Activated naive CD4-positive, alpha-beta T cell (primary cell): ENCODE measurements at places on chromosomes 11 and 22.

GRCh38 chr11:113296447-113297205 is 17.8 kb upstream of the TTC12 start:
- DNase-seq, result no peak

- DNase-seq, result no peak
These were observed 385.1 kb upstream of the CCDC90B start for GRCh38 chr11:83671289-83671688.

DNA sequence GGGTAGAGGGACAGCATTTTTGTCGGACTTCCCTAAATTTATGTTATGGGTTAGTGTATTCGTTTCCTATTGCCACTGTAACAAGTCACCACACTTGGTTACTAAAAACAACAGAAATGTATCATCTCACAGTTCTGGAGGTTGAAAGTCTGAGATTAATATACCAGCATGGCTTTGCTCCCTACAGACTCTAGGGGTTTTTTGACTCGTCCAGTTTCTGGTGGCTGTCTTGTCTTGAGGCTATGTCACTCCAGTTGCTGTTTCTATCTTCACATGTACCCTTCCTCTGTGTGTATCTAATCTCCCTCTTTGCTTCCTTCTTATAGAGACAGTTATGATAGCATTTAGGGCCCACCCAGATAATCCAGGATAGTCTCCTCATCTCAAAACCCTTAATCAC is 9.1 kb upstream of the CCDC179 start:
- DNase-seq, result no peak

DNA sequence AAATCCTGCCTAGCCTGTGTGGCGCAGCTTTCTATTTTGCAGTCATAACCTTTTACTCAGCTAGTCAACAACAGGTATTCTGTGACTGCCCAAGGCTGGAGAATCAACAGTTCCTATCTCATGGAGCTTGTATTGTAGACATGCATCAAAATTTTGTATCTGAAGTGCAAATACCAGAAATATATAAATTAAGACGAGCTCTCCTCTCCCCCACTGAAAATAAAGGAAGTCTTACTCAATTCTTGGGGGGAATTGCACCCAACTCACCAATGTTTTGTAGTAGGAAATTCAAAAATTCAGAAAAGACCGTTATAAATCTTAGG is 153.4 kb downstream of the NCAM1 start:
- DNase-seq, result no peak

DNA sequence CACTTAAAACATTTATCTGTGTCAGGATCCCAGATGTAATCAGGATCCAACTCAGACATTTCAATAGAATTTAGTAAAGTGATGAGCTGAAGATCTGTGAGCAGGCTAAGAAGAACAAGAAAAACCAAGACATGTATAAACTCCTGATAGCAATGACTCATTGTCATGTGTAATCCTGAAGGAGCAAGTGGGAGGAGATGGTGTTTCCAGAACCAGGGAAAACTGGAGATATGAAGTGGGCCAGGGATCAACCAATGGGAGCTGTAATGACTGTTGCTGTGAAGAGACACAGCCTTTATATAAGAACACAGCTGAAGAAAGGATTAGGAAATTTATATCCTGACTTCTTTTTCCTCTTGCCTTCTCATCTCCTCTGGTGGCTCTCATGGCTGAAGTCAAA is 682.5 kb upstream of the ARHGAP42 start:
- no peak for DNase-seq

- DNase-seq, result no peak
These were observed 90.1 kb downstream of the KIF18A start for GRCh38 chr11:28017816-28018215.

DNA sequence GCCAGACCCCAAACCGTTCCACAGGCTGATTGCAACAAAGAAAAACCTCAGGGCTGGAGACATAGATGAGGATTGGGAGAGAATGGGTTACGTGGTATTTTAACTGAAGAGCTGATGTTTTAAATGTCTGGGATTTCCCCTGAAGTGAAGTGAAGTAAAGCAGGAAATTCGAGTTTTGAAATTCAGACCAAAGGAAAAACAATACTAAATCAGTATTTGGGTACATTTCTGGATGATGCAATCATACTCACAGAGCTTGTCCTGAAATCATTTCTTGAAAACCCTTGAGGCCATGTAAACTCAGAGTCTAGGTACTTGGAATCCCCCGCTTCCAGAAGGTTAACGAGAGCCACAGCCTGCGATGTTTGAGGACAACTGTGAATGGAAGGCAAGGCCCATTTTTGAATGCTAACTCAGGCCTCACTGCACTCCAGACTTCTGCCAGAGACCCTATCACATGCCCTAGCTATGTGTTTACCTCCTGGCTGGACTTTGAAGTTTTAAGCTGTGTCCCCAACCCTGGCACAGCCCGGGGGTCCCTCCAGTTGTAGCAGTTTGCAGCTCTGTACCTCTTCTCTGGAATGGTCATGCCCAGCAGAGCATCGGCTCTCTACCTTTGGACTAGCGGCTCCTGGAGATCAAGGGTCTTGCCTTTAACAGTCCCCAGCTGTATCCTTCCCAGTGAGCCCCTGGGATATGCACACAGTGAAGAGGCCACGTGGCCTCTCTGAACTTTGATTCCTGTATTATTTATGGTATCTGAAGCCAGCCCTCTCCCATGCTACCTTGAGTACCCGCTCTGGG is 5.4 kb upstream of the FTH1 start:
- DNase-seq, result no peak

- DNase-seq, result no peak
These were observed 10.2 kb upstream of the WEE1 start for GRCh38 chr11:9563196-9563730.

DNA sequence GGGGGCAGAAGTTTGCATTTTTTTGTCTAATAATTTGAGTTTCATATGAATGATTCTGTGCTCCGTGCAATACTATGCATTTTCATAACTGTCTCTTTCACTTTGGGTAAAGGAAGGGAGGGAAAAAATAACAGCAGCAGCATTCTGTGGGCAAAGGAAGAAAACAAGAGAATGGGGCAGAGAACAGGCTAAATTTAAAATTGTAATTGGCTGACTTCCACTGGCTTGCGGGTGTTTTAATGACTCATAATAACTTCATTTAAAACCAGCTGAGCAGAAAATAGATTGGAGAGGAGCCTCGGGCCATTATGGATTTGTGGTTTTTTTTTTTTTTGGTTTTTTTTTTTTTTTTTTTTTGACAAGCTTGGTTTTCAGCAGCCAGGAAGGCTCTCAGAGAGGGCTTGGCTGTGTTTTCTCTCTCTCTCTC is 107.4 kb downstream of the ZBTB16 start:
- no peak for DNase-seq

DNA sequence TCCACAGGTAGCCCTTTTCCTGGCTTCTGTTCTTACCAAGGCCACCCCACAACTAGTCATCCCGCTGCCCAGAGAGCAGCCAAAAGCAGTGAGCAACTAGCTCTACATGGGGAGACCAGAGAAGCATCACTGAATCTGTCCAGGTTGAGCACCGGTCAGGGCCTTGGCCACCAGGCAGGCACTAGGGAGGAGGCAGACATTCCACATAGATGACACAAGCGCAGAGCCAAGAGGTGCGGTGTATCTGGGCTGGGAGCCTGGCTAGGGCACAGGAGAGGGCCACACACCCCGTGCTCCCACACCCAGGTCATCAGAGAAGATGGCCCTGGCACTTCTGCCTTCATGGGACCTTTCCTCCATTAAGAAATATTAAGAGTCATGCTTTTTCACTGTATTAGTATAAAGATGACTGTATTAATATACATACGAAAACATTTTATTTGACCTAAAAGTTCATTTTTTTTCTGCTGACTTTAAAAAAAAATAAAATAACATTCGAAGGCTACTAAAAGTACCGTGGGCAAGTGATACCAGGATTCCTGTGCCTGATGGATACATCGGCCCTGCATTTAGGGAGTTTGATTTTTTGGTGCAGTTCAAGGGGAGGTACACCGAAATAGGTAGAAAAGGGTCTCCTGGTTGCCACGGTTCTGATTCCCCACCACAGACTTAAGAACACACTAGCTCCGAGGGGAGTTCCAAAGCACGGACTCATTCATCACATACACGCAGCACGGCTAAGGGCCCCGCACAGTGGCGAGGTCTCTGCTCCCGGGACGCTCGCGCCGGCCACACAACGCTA is 1.2 kb downstream of the DGCR2 start:
- DNase-seq, result no peak

GRCh38 chr11:70503468-70504221 is 105.3 kb downstream of the CTTN start:
- DNase-seq, result no peak

DNA sequence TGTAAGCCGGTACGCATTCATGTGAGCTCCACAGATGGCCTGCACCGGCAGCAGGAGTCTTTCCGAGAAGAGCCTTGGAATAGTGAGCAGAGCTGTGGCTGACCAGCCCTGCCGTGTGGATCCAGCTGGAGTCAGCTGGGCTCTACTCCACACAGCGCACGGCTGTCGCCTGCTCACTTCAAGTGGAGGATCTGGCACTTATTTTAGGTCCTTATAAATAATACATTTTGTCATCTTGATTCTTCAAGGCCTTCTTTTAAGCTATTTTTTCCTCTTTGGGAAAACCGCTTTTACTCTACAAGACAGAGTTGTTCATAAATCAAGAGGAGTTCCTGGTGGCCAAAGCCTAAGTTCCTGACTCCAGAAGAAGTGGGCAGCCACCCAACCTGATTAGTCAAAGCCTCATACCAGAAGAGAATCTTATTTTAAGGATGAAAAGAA is 93.8 kb downstream of the KCNC1 start:
- no peak for DNase-seq

- DNase-seq, result no peak
These were observed 17.3 kb downstream of the SCARF2 start for GRCh38 chr22:20420157-20420842.

DNA sequence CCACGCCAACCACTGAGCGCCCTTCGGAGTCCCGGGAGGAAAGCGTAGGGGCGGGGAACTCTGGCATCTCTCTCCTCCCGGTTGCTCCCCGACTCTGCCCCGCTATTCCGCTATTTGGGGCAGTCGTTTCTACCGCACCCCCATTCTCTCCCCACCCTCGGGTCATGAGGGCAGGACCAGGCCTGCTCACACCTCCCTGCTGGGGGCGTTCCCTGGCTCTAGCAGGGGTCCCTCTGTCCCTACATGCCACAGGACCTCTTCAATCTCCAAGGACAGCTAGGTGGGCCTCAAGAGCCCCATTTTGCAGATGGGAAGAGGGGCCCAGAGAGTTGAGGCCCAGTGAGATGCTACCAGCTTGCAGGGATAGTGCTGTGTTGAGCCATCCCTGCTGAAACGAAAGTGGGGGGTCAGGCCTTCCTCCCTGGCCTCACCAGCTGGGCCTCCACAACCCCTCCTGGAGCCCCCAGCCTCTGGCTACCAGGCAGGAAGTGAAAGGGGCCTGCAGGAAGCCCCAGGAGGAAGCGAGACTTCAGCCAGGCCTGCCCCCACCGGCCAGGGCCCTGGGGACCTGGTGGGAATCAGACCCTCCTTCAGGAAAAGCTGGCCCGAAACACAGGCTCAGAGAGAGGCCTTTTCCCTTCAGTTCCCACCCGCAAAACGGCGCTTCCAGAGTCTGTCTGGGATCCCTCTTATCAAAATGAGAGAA is 5.5 kb upstream of the SHISA8 start:
- no peak for DNase-seq

DNA sequence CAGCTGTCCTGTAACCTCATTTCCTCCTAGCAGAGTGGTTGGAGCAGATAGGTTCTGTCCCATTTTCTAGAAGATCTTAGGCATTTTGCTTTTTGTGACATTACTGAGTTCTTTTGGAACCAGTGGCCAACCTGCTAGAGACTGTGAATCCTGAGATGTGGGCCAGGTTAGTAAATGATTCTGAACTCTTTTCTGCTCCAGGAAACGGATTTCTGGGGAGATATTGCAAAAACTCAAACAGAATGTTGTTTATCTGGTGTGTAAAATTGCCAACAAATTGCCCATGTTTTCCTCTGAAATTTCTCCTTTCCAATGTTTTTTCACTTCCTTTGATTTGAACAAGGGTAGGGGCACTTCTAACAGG is 32.7 kb downstream of the SLC6A5 start:
- no peak for DNase-seq

DNA sequence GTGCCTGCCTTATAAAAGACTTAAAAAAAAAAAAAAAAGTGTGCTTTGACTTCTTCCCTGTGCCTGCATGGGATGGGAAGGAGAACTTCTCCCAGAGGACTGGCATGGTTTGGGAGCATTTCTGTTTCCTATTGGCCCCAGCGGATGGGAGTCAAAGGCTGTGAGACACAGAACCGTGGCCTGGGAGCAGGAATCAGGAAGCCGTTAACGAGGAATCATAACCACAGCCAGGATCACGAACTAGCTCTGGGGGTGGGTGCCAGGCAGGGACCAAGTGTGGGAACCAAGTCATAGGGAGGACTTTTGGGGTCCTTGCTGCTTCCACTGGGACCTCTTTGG is 526 bp downstream of the C1QTNF6 start:
- no peak for DNase-seq

GRCh38 chr11:76714493-76714892 is 43.9 kb upstream of the LRRC32 start:
- no peak for DNase-seq

DNA sequence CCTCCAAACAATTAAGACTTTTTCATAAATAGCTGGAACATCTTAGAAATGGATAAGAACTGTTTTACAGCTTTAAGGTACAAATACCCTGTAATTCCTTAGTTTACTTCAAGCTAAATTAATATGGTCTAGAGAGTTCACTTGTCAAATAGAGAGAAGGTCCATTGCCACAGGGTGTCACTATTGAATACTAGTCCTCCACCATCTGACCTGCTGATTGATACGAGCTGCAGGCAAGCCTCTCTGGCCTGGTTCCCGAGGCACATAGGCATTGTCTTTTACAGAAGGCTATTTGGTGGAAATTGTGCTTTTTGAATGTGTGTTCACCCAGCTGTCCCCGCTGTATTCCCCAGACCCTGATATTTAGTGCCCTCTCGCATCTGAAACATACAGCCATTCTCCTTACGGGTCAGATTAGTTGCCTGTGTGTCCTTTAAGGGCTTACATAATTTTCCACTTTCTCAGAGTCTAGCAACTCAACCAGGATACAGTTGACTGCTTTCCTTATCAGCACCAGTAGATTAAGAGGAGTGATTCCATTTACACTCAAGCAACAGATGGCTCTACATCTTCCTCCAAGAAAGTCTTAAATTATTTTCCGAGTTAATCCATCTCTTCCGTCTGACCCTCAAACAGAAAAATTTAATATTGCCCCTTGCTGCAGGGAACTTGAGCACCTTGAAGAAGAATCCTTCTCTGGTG is 788.8 kb upstream of the FAT3 start:
- no peak for DNase-seq

DNA sequence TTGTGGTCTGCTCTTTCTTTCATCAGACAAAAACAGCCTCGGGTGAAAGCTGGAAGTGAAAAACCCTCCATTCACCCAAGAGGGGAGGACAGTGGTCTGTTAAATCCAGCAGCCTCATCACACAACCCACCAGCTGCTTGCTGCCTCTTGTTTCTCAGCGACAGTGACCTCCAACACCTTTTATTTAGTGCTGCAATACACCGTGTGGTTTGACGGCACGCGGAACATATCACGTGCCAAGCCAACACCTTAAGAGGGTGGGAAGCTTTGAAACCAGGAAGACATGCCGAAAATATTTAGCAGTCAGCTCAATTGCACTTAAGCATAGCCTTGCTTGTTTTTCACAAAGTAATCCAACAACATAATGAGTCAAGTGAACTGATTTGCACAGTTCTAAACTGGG is 39.8 kb upstream of the POGLUT3 start:
- no peak for DNase-seq

- DNase-seq, result no peak
These were observed 33.1 kb downstream of the KCNQ1 start for GRCh38 chr11:2477936-2478335.
